Omental fat pad (tissue), 4 donors: ENCODE measurements at places on chromosomes 6 and 20. TPM values are rescaled to one million over a fixed set of nuclear protein-coding genes. Genes with fewer than 3 reads are reported as not detected.

DNA sequence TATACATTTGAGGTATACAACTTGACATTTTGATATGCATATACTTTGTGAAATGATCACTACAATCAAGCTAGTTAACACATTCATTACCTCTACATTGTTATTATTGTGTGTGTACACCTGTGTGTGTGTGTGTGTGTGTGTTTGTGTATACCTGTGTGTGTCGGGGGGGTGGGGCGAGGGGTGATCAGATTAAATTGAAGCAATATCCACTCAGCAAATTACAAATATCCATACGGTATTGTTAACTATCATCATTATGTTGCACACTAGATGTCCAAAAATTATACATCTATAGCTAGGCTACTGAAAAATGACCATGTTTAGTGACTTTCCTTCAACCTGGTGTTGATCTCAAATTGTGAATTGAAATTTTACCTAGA, 1.8 kb downstream of the RHAG start:
- no peak for DNase-seq

Gene MCCD1
- not detected for total RNA-seq

DNA sequence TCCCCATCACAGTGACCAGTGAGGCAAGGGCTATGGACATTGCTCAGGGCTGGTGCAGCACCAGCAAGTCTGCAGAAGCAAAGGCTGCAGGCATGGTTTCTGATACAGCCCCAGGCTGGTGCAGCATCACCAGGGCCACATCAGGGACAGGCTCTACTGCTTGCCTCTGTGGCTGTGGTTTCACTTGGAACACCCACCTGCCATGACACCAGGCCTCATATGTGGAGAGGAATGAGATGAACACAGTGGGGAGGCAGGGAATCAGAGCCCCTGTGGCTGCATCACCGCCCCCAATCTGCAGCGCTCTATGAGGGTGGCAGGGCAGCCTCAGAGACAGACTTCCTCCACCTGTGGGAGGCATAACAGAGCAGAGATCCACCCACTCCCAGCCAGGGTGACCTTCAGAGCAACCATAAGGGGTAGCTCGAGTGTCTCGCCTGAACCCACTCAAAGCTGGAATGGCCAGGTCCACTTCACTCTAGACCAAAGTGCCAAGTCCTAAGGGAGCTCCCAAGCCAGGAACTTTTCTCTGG, 7.9 kb downstream of the RING1 start:
- no peak for DNase-seq

DNA sequence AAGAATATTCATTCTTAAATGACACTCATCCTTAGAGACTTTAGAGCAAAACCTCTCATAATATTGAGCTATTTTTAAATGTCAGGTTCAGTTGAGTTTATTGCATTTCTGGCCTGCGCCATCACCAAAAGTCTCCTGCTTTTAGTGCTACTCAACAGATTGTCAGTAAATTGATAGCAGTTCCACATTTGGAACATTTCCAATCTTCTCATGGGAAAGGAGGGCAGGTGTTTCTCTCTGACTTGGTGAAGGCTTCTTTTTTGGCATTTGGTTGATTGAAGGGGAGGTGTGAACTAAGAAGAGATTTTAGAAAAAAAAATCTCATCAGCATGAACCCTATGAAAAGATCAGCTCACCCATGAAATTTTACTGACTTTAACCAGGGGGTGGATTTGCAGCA, 125.9 kb upstream of the INSM1 start:
- DNase-seq = no peak

Gene SCP2D1
- total RNA-seq = not detected

Gene STMND1
- total RNA-seq = not detected

Gene ROS1
- not detected for total RNA-seq

DNA sequence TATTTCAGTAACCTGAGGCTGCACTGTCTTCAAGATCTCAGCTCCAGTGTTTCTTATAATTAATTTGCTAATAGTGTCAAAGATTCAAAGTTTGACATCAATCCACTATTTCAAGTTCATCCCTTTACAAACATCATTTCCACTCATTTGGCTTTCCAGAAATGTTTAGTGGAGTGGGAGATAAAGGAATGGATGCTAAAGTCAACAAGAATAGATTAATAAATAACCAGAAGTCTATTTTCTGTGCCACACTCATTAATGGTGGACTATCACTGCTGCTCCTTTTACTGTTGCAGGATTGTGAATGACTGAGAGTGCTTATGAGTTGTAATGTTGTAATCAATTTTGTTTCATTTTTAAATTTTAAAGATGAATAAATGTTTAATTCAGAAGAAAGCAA, 28.4 kb upstream of the EPM2A start:
- no peak for DNase-seq

DNA sequence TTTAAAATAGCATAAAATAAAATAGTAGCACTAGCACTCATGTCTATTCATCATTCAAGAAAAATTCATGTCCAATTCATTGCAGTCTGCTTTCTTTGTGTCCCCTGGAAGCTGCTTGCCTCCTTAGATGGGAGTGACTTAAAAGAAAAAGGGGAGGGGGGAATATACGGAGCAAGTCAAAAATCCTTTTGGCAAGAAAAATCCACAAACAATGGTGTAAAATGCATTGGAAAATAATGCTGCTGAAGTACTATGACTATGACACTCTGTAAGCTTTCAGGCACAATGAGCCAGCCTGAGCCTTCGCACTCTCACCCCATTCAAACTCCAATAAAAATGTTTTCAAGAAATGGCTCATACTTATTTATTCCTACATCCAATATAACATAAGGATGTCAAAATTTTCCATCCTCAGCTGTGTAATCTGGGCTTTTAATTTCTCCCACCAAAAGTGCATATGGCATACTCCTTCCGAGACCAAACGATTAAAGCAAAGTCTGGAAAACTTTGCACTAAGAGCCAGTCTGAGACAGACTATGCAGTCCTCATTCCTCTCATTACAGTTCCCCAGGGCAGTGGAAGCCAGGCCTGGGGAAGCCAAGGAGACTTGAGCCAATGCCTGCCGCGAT, 790 bp downstream of the NEDD9 start:
- no peak for DNase-seq

Gene HLA-DRB1
- 56.2 TPM for total RNA-seq

Gene DUSP15
- not detected for total RNA-seq

GRCh38 chr20:23128461-23129125, 42.5 kb upstream of the CD93 start:
- peak; percentile 14 for DNase-seq

GRCh38 chr20:63177785-63178445, 38.0 kb downstream of the YTHDF1 start:
- no peak for DNase-seq

GRCh38 chr20:8454137-8454712, 322.2 kb downstream of the PLCB1 start:
- no peak for DNase-seq

DNA sequence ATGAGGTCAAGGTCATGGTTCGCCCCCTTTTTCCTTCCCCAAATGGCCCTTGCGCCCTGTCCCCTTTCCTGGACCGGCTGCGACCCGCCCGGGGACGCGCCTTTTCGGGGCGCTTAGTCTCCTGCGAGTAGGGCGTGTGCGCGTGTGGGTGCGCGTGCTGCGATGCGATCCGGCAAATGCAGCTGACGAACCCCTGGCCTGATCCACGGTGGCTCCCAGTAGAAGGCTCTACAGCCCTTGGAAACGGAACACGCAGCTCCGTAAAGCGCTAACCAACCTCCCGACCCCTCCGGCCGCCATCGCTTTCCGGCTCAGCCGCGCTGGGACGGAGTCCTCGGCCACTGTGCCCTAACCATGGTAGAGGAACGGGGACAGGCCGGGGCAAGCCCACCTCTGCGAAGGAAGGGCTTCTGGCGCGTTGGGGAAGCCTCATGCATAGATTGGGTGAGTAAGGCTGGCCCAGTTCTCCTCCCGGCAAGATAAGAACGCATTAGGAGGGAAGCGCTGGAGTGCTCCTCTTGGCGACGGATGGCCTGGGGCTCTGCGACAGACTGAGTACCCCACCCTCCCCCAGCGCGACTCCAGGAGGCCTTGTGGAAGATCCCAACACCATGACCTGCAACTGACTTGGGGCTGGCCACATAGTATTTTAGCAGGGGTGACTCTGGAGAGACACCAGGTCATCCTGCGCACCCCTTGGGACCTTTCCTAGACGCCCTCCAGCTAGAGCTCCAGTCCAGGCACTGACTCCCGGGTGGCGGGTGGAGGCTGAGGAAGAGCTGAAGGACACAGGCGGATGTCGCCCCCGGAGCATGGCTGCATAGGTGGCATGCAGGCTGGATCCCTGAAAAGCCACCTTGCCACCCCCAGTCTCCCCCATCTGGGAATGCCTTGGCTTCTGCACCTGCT, 1.1 kb upstream of the SLC4A11 start:
- DNase-seq = no peak

Gene EYA4
- 4.2 TPM for total RNA-seq

Gene CAPN11
- 4.9 TPM for total RNA-seq

DNA sequence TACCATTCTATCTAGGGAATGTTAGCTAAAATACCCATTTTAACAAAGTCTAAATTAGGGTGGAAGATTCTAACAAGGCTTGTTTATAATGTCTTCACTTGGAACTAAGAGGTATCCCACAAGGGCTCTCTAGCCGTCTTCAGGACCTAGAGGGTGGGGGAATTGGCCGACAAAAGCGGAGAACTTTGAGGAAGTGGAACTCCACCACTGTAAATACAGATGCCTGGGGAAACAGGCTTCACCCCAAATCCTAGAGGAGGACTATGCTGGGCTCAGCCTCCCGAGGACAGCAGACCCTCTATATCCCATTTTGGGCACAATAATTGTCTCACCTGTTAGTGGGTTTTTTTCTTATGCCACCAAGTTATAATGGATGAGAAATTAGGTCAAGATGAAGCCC, 58.0 kb upstream of the TFB1M start:
- no peak for DNase-seq

Gene NHLRC1
- total RNA-seq = 1.2 TPM

DNA sequence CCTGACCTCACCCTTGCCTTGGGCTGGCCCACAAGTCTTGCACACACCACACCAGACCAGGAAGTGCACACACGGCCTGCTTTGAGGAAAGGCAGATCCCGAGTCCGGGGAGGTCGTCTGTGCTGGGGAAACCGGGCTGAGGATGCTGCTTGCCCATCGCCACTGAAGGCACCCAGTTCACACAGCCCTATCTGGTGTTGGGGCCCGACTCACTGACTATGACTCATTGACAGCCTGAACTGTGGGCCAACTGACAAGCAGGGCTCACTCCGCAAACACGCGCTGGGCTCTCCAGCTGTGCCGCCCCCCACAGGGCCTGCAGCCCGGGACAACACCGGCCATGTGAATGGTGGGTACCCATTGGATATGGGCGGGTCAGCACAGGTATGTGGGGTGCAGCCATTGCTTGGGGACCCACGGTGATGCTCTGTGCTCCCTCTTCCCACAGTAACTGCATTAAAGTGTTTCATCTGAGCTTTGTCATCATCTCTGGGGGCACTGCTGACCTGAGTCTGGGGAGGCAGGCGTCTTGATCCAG, 1.6 kb downstream of the SAMD10 start:
- no peak for DNase-seq

- DNase-seq = no peak
Observed at GRCh38 chr20:24662752-24663365, 193.4 kb downstream of the SYNDIG1 start.

DNA sequence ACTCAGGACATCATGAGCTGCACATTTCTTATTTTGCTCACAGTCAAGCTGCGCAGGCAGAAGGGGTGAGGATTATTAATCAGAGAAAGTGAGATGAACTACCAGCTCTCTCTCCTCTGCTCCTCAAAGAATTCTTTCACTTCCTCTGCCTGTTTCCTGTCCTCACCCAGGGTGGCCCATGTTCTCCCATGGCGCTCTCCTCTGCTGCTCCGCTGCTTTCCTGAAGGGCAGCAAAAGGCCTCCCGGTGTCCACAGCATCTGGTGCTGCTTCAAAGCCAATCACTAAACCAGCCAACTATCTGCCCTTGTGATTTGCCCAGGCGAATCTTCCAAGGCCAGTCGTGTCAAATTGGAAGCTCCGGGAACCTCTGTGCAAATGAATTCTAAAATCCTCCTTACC, 324.2 kb downstream of the TPBG start:
- DNase-seq = no peak

DNA sequence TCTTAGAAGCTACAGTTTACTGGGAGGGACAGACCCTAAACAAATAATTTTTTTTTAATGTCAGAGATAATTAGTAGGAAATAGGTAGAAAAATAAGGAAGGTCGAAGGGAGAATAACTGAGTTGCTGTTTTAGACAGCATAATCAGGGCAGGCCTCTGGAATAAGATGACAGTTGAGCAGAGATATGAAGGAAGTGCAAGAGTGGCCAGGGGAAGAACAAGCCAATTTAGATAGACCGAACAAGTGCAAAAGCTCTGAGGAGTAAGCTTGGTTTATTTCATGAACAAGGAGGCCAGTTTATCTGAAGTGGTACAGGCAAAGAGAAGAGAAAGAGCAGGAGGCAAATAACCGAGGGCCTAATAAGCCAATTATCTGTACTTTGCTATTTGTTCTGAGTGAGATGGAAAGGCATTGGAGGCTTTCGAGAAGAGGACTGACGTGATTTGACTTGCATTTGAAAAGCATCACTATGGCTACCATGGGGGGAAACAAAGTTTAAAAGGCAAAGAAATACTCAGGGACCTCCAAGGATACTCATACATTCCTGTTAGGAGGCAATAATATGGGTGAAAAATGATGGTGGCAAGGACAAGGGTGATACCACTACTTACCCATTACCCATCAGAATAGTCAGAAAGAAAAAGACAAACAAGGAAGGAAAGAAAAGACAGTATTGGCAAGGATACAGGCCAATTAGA, 19.7 kb downstream of the PROCR start:
- no peak for DNase-seq

DNA sequence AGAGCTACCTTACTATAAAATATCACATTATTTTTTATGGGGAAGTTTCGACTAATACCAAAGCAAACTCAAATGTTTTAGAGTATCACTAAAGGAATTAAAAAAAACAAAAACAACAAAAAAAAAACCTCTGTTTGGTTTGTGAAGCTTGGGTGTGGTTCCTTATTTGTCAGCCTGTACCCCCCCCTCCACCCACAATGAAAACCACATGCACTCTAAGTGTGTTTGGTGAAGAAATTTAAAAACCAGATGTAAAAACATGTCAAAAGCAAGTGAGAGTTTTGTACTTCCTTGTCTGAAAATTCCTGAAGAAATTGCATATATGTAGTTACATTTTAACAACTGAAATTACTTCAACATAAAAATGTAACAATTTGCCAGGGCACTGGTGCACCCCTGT, 3.1 kb downstream of the STK38 start:
- no peak for DNase-seq
